ENCODE measurements at places on chromosomes 4 and X.
A peak's percentile ranks its signal among the peaks of the same experiment; 100 is the strongest.

DNA sequence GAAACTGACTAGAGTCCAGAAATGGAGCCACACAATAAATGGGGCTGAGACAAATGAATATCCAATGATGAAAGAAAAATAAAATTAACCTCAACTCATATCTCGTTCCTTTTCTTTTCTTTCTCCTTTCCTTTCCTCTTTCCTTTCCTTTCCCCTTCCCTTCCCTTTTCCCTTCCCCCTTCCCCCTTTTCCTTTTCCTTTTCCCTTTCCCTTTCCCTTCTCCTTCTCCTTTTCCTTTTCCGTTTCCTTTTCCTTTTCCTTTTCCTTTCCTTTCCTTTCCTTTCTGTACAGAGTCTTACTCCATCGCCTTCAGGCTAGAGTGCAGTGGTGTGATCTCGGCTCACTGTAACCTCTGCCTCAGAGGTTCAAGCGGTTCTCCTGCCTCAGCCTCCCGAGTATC lies 146.3 kb downstream of the RTL9 start:
- DNase-seq: no peak

DNA sequence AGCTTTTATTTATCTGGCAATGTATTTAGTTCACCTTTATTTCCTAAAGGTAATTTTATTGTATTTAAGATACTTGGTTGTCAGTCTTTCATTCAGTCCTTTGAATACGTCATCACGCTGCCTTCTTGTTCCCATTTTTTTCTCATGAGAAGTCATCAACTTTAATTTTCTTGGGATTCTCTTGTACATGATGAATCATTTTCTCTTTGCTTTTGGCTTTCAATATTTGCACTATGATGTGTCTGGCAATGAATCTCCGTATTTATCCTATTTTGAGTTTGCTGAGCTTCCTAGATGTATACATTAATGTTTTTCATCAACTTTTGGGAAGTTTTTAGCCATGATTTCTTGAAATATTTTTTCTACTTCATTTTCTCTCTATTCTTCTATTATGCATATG lies 28.4 kb downstream of the CLDN2 start:
- no peak for DNase-seq

- DNase-seq: peak; percentile 51
Measured at GRCh38 chrX:123975180-123975579, 13.7 kb downstream of the STAG2 start.

DNA sequence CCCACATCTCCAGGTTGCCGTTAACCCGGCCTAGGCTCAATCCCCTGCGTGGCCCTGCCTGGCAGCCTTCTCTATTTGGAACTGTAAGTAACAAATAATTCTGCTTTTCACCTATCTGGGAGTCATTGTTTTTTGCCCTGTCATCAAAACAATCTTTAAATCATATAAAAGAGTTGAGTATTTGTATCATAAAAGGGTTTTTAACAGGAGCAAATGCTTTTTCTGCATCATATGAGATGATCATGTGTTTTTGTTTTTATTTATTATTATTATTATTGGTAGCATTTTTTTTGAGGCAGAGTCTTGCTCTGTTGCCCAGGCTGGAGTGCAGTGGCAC lies 10.0 kb upstream of the TLR3 start:
- DNase-seq: no peak

GRCh38 chrX:79094075-79094832 lies 50.2 kb upstream of the GPR174 start:
- no peak for DNase-seq

GRCh38 chrX:121579016-121579760 lies 531.8 kb downstream of the GLUD2 start:
- peak; percentile 15 for DNase-seq

- peak; percentile 77 for DNase-seq
Measured at GRCh38 chr4:137394018-137394417, 138.3 kb downstream of the PCDH18 start.

GRCh38 chr4:120010646-120011045 lies 56.0 kb downstream of the MAD2L1 start:
- peak; percentile 15 for DNase-seq

- DNase-seq: peak; percentile 48
Measured at GRCh38 chr4:55396308-55397125, 760 bp downstream of the TMEM165 start.

- DNase-seq: no peak
Measured at GRCh38 chrX:24990535-24990934, 25.2 kb downstream of the ARX start.

- DNase-seq: peak; percentile 31
Measured at GRCh38 chrX:39985071-39985470, 112.7 kb downstream of the BCOR start.

- peak; percentile 96 for DNase-seq
Measured at GRCh38 chr4:57064811-57065711, 45.1 kb downstream of the IGFBP7 start.

DNA sequence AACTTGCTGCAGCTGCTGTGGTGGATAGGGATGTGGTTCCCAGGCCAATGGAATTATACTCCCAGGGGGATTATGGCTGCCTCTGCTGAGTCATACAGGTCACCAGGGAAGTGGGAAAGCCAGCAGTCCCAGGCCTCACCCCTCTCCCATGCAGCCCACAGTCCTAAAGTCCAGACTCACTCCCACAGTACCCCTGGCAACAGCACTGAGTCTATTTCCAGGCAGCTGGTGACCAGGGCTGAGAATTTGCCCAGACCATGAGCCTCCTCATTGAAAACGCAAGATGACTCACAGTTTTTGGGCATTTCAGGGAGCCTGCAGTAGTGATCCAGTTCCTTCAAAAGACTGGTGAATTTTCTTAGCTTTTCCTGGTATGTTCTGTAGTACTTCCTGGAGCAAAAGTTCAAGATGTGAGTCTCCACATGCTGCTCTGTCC lies 137.6 kb downstream of the NPNT start:
- DNase-seq: peak; percentile 45

DNA sequence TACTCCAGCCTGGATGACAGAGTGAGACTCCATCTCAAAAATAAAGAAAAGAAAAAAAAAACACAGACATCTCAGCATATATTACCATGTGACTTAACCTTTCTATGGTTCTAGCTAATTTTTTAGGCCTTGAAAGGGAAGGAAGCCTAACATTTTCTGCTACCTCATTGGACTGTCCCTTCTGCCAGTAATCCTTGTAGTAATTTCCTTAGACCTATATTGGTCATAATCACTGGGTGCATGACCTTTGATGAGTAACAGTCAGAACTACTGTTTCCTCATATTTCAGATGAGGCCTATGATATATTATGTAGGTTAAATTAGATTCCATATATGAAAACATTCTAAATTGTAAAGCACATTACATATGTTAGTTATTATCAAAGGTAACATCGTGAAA lies 9.6 kb downstream of the XIAP start:
- DNase-seq: peak; percentile 17

DNA sequence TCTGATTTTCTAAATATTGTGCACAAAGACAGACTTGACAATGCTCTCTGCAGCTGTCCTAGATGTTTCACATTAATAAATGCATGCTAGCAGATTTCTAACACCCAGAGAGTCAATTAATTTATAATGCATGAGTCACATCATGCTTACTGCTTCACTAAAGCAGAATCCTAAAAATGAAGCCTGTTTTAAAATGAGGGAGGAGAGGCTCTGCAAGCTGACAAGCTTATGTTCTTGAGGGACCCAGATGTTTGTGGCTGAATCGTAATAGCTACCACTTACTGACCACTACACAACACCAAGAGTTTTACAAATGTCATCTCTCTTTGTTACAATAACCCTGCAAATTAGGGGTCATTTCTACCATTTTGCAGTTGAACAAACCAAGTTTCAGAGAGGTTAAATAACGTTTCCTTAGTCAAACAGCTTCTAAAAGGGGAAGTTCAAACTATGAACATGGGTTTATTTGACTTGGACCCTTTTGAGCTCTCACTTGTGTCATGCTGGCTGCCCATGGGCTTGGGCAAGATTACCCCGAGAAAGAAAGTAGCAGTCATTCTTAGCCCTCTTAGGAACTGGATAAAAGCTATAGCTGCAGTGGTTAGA lies 262.7 kb upstream of the ETNPPL start:
- DNase-seq: peak; percentile 46

DNA sequence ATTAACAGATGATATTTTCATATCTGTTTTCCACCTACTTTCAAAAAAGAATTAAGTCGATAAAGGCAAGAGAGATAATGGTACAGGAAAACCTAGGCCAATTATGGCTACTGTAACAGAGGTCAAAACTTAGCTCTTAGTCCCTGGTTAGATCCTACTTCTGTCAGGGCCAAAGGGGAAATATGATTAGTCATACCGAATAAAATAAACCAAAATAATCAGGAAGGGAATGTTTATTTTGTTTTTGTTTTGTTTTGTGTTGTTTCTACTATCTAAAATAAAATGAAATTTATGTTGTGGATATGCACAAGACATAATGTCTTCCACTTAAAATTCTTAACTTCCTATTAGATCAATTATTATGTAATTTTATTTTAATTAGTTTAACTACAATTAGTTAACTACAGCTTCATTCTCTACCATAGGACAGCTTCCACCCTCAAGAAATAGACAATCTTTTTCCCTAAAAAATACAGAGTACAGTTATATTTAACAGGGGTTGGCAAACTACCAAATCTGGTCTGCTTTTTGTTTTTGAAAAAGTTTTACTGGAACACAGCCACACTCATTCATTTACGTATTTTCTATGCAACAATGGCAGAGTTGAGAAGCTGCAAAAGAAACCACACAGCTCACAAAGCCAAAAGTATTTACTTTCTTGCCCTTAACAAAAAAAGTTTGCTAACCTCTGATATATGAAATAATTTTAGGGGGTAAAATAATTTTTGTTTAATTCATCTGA lies 25.4 kb downstream of the TMEM47 start:
- DNase-seq: peak; percentile 42

GRCh38 chr4:70589785-70590184 lies 2.3 kb upstream of the AMBN start:
- no peak for DNase-seq

DNA sequence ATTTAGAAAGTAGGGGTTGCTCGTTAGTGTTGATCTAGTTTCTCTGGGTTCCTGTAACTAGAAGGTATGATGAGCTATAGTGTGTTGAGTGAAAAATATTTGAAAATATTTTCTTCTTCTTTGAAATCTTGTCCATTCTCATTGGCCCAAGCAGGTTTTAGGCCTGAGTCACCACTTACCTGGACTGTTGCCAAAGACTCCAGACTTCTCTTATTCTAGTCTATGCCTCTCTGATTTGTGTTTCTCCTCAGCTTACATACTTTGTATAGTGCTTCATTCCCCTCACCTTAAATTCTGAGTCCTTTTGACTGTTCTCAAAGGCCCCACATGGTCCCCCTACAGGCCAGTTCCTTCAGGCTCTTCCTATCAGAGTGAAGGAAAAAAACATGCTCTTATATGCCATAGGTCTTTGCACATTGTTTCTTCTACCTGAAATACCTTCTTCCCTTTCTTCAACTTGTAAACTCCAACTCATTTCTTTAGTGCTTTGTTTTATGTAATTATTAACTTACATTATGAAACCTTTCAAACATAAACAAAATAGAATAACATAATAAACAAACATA lies 258.2 kb downstream of the PPP1R2C start:
- peak; percentile 78 for DNase-seq

GRCh38 chrX:1860936-1861594 lies 246.2 kb downstream of the ASMT start:
- DNase-seq: no peak

DNA sequence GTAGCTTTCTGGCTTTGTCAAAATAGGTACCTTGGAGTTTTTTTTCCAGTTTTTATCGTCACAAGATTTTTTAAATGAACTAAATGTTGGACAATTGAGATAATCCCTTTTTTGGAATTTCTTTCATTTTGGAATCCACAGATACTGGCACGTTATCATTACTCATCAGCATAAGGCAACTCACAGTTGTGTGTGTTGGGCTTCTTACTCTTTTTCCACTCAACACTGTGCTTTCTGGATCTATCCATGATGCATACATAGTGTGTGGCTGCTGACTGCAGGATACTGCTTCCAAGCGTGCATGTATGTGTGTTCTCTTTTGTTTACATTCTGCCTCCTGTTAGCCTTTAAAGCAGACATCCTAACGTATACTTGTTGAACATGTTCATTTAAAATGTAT lies 113.5 kb upstream of the FAM9A start:
- peak; percentile 4 for DNase-seq

DNA sequence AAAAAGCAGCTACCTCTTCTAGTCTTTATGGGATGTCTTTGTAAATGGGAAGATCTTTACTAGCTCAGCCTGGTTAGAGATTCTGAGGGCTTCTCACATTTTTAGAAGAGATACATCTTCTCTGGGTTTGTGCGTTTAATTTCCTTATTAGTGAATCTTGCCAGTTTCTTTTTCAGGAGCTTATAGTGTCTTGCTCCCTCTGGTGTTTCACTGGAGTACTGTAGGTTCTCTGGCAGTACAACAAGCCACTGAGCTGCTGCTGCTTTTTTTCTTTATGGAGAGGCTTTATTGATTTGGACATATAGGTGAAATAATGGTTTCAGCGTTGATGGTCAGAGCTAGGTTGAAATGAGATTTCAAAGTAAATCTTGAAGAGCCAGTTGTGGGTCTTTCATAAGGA lies 82.9 kb downstream of the LAS1L start:
- no peak for DNase-seq

- DNase-seq: no peak
Measured at GRCh38 chrX:25112156-25112555, 96.4 kb upstream of the ARX start.

DNA sequence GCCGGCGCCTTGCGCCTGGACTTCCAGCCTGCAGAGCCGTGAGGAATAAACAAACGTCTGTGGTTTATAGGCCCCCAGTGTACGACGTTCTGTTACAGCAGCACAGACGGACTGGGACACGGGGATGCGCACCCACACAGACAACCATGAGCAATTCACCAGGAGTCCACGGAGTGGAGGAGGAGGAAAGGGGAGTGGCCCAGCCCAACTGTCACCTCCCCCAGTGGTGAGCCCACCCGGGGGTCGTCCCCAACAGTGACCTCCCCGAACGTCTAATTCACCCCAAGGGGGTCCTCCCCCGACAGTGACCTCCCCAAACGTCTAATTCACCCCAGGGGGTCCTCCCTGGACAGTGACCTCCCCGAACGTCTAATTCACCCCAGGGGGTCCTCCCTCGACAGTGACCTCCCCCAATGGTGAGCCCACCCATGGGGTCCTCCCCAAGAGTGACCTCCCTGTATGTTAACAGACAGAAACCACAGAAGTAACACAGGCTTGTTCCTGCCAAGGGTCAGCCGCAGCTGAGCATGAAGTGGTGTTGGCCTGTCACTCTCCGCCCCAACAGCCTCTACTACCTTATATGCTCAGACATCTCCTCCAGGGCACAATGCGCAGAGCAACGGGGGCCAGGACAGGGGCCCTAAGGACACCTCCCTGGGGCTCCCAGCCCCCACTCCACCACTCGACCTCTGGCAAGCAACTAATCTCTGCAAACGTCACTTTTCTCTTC lies 6.2 kb downstream of the GAK start:
- no peak for DNase-seq

GRCh38 chrX:105475801-105476200 lies 255.3 kb upstream of the TEX13A start:
- DNase-seq: no peak

- DNase-seq: peak; percentile 4
Measured at GRCh38 chr4:167233685-167234315, 494 bp downstream of the SPOCK3 start.

DNA sequence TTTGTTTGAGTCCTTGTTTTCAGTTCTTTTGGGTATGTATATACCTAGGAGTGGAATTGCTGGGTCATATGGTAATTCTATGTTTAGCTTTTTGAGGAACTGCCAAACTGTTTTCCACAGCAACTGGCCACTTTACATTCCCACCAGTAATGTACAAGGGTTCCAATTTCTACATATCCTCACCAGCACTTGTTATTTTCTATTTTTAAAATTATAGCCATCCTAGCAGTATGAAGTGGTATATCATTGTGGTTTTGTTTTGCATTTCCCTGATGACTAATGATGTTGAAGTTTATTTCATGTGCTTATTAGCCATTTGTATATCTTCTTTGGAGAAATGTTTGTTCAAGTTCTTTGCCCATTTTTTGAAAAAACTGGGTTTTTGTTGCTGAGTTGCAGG lies 39.6 kb downstream of the TMEM164 start:
- DNase-seq: peak; percentile 28

All from fibroblast of skin of right quadriceps (primary cell).